ENCODE measurements at places on chromosomes 3 and 15. TPM values are rescaled to one million over a fixed set of nuclear protein-coding genes. Genes with fewer than 3 reads are reported as not detected.

GRCh38 chr3:3683261-3683660 lies 116.0 kb upstream of the LRRN1 start:
- DNase-seq, result peak; percentile 67

DNA sequence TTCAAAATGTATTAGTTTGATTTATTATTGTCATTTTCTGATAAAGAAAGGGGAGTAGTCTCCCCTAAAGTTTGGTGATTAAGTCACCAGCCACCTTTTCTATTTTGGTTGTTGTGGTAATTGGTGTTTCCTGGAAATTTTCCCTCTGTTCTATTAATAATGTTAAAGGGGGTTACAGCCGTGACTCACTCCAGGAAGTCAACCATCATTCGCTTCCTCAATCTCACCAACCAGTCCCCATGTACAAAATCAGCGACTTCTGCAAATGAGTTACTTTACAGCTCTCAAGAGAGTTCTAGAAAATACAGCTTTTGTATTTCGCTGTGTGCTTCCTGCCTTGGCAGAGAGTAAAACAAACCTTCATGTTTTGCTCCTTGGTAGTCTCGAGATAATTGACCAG lies 285.1 kb downstream of the LPP start:
- no peak for DNase-seq

CCR9 gene
- total RNA-seq, result not detected

- DNase-seq, result peak; percentile 100
Observed at GRCh38 chr3:150345021-150345538, 63.0 kb upstream of the TSC22D2 start.

- no peak for DNase-seq
Observed at GRCh38 chr15:57947282-57947681, 118.2 kb downstream of the ALDH1A2 start.

GRCh38 chr15:31091481-31091880 lies 10.0 kb downstream of the TRPM1 start:
- no peak for DNase-seq

ESYT3 gene
- total RNA-seq, result 1.1 TPM

DNA sequence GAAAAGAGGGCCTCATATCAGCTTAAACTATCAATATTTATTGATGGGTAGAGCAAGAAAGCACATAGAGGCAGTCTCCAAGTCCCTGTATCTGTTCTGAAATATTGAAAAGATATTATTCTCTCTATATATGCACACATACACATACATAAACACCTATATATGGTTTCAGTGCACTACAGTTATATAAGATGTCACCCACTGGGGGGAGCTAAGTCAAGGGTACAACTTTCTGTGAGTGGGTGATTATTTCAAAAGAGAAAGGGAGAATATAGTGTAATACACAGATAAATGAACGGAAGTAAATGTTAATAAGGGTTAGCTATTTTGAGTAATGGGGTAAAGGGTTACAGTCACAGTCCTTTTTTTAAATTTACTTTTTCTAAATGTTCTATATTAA lies 8.8 kb downstream of the SNTN start:
- DNase-seq, result peak; percentile 18

GRCh38 chr3:195806211-195806915 lies 5.4 kb downstream of the MUC4 start:
- no peak for DNase-seq

DNA sequence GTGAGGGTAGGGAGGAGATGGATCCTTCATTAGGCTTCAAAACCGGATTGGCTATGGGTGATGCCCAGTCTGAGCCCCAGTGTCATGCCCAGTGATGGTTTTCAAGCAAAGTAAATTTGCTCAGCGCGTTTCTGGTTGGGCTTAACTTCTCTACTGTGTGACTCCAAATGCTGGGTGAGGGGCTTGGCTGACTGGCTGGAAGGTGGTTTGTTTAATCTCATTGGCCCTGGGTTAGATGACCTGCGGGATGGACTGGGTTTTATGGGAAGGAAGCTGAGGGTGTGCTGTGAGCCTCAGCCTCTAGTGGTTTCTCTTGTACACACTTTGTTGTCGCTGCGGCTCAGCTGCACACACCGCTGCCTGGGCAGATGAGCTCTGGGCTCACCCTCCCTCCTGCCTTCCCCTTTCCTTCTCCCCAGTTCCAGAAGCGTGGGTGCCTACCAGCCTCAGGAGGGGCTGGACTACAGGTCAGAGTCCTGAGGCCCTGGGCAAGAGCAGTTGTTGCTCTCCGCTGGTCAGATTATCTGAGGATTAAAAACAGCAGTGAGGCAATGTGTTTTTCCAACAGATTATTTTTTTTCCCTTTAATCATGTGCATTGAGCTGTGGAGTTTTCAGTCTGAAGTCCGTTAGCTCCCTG lies 18.6 kb downstream of the PDIA5 start:
- DNase-seq, result no peak

- DNase-seq, result no peak
Observed at GRCh38 chr3:87367736-87368135, 91.4 kb upstream of the POU1F1 start.

GRCh38 chr15:41904541-41905005 lies 10.7 kb upstream of the SPTBN5 start:
- DNase-seq, result peak; percentile 57

PATL2 gene
- 0.13 TPM for total RNA-seq

GRCh38 chr3:58638591-58638990 lies 28.0 kb downstream of the FAM3D start:
- DNase-seq, result no peak

DNA sequence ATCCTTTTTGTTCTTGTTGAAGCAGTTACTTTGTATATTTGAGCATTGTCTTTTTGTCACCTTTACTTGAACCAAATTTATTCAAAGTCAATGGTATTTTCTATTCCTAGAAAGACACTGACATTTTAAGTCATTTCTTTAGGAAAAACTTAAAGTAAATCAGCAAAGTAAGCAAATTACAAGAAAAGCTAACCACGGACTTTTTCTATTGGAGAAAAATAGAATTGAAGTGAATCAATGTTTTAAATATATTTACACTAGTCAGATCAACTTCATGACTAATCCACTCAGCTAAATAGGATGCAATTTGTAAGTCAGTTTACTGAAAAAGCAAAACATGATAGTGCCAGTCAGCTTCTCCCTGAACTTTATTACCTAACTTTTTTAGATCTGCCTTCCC lies 733.8 kb upstream of the ALCAM start:
- peak; percentile 43 for DNase-seq

DNA sequence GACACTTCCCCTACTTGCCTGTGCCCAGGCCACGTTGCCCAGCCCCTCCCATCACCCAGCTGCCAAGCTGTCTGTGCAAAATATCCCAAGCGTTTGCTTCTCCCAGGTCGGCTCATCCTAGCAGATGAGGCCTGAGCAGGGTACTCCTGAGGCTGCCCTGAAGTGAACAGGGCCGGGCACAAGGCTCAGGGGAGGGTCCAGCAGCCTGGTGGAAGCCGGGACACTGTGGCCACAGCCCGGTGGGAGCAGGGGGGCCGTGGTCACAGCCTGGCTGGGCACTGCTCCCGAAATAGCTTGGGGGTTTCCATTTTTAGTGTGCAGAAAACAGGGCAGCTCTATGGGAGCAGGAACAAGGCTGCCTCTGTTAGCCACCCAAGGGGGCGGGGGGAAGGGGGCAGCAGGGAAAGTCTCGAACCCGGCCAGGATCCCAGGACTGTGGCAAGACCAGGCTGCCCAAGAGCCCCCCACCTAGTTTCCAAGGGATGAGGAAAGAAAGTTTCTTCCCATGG lies 3.4 kb downstream of the PLXNB1 start:
- no peak for DNase-seq

DNA sequence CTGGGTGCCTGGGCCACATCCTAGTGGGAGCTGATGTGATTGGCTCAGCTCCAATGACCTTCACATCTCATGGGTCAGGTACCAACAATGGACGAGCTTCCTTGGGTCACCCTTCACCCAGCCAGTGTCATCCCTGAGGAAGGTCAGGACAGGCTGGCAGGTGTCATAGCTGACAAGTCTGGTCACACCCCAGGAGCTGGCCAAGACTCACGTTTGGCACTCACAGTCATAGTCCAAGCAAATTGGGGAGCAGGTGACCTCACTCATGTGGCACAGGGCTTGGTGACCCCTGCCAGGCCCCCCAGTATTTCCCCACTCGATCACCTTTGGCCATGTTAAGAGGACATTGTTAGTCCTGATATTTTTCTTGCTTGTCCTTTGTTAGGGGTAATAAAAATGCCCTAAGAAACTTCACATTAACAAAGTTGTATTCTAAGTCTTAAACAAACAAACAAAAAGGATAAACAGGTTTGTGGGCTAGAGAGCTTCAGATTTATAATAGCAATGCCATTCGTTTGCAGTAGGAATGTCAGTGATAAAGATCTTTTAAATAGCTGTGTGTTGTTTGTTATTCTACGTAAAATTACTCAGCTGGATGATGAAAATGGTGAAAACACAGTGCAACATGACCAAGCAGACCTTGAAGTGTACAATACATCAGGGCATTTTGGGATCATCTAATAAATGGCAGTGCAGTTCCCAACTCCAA lies 79.5 kb upstream of the POMGNT2 start:
- DNase-seq, result no peak

DNA sequence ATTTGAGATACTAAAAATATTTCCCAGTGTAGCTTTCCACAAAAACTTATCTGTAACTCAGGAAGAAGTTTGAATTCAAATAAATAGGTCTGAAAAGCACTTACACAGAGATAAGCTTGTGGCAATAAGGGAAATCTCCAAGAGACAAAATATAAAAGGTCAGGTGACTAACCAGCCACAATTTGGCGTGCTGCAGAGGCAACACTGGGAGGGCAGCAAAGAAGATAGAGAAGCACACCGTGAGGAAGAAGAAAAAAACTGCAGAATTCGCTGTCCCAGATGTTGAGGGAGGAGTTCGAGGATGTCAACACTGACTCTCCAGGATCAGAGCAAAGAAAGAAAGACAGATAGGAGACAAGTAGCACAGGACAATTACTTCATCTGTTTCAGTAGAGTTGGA lies 204.4 kb downstream of the FMN1 start:
- no peak for DNase-seq

DNA sequence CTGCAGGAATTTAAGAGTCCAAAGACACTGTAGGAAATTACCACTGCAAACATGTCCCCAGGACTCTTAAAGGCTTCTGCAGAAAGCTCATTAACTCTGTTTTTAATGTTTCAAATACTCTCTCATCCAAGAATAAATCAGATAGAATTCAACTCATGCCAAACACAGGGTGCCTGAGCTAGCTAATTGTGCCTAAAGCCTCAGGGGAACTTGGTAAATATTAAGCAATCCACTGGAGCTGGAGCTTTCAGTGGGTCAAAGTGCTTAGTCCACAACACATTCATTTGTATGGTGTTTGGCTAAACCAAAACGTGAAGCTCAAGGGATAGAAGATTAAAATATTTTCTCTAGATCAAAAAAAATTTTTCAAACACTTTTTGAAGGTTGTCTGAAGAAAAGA lies 131.4 kb downstream of the THRB start:
- peak; percentile 38 for DNase-seq

XRN1 gene
- 31.6 TPM for total RNA-seq

DNA sequence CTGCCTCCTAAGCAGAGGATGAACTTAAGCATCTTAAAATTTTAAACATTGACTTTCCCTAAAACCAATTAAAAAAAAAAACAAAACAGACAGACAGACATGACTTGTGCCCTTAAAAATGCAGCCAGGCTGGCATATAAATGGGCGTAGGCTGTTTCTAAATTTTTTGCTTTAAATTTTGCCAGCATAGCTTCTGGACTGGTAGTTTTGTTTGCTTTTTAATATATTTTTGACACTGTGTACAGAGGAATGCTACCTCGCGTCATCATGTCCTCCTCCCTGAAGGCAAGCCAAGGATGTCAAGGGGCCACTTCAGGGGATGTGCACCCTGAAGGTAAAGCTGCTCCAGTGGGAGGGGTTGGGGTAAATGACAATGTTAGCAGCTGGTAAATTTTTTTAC lies 134.8 kb downstream of the PGPEP1L start:
- peak; percentile 43 for DNase-seq

GRCh38 chr15:38521316-38521715 lies 43.3 kb downstream of the RASGRP1 start:
- no peak for DNase-seq

- DNase-seq, result no peak
Observed at GRCh38 chr3:45778761-45779201, 17.6 kb downstream of the SLC6A20 start.

GRCh38 chr3:11668243-11669235 lies 24.8 kb upstream of the VGLL4 start:
- DNase-seq, result no peak

- peak; percentile 41 for DNase-seq
Observed at GRCh38 chr15:70509282-70509662, 254.1 kb downstream of the UACA start.

DNA sequence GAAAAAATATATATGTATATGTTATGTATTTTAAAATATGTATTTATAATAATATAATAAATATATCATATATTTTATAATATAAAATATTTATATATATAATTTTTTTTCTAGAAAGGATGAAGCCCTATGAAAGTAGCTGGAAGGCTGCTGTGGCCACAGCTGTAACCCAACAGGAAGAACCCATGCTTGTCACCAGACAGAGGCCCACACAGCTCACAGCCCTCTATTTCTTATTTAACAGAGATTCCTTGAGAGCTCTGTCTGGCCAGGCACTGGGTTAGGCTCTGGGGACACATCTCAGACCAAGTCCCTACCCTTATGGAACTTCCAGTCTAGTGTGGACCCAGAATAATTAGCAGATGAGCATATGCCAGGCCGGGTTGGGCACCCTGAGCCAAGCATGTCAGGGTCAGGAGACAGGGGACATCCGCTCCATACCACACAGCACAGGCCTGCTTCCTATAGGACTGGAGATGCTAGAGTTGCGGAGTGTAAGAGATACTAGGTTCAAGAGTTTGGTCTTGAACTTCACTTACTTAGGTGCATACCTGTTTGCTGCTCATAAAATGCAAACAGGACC lies 20.5 kb downstream of the MGLL start:
- DNase-seq, result no peak

DNA sequence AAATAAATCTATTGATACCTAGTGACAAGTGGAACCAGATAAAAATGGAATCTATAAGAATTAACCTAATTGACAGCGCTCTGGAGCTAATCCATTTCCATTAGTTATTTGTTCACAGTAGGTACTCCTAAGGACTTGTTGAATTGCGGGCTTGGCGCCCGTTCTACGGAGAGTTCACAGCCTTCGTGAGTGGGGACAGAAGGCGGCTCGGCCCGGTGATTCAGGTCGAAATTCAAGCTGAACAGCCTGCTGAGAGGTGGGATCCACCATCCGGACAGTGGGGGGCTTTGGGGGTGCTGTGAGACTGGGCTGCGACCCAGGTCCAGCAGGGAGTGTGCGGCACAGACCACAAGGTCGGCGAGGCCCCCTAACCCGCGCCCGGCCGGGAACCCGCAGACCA lies 779 bp upstream of the CTNNB1 start:
- no peak for DNase-seq

GOLGA8O gene
- total RNA-seq, result 0.51 TPM

- no peak for DNase-seq
Observed at GRCh38 chr3:38603731-38604131, 45.8 kb downstream of the SCN5A start.

- DNase-seq, result peak; percentile 3
Observed at GRCh38 chr15:60390231-60390630, 7.6 kb downstream of the ANXA2 start.

- peak; percentile 65 for DNase-seq
Observed at GRCh38 chr3:71208211-71209095, 375.1 kb downstream of the FOXP1 start.

GRCh38 chr3:109364088-109364487 lies 26.7 kb upstream of the DPPA4 start:
- DNase-seq, result no peak

DLEC1 gene
- 0.26 TPM for total RNA-seq

KIF7 gene
- total RNA-seq, result 1.3 TPM

GRCh38 chr3:36373084-36373483 lies 7.2 kb upstream of the STAC start:
- DNase-seq, result peak; percentile 40

HCLS1 gene
- 10.4 TPM for total RNA-seq

SCAMP5 gene
- 1.3 TPM for total RNA-seq
